ENCODE measurements at places on chromosomes 5 and 9. TPM values are rescaled to one million over a fixed set of nuclear protein-coding genes. Genes with fewer than 3 reads are reported as not detected.

- no peak for DNase-seq
These were observed 16.6 kb upstream of the KCNMB1 start for GRCh38 chr5:170405817-170406216.

DNA sequence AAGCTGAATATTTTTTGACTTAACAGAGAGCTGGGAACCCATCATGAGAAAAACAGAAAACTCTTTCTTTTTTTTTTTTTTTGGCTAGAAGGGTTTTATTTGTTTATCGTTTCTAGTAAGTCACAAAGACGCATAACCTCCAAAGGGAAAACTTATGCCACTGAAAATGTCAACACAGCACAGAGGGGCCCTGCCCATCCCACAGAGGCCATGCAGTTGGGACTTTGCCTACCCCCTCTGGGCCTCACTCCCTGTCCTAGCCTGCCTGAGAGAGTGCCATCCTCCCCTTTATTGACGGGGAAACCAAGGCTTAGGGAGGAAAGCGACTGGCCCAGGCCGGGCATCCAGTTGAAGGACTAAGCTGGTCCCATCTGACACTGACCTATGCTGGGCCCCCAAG is 74.7 kb downstream of the VAV2 start:
- no peak for DNase-seq

GRCh38 chr5:155068616-155069100 is 55.1 kb downstream of the KIF4B start:
- no peak for DNase-seq

ARID3C gene
- not detected for polyA plus RNA-seq

PHYHD1 gene
- 51.6 TPM for polyA plus RNA-seq

IPPK gene
- polyA plus RNA-seq = 10.5 TPM
